HFFc6 (cell line): ENCODE measurements at places on chromosomes 16 and 17.
A peak's percentile ranks its signal among the peaks of the same experiment; 100 is the strongest.

- DNase-seq, result peak; percentile 49
- H3K4me1 ChIP-seq, result peaks cover 34% of the 10 kb centered on the region
- H3K36me3 ChIP-seq, result no peaks in the 10 kb centered on the region
These were observed 12.0 kb upstream of the MEOX1 start for GRCh38 chr17:43673516-43674323.

DNA sequence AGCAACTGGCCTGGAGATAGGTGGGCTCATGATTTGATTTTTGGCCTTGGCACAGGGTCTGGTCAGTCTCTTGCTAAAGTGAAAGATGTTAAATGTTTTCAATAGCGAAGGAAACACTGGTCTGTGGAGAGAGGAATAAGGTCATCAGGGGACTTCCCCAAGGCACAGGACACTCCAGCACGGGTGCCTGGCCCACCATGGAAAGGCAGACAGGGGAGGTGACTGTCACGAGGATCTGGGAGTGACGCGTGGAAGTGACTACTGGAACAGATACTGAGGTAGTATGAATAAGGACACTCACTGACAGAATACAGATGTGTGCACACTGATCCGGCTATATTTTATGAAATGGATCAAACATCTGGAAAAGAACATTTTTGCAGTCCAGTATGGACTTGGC lies 16.7 kb upstream of the ICAM2 start:
- H3K4me1 ChIP-seq, result peaks cover 2% of the 10 kb centered on the region
- no peak for DNase-seq
- peaks cover 4% of the 10 kb centered on the region for H3K36me3 ChIP-seq

DNA sequence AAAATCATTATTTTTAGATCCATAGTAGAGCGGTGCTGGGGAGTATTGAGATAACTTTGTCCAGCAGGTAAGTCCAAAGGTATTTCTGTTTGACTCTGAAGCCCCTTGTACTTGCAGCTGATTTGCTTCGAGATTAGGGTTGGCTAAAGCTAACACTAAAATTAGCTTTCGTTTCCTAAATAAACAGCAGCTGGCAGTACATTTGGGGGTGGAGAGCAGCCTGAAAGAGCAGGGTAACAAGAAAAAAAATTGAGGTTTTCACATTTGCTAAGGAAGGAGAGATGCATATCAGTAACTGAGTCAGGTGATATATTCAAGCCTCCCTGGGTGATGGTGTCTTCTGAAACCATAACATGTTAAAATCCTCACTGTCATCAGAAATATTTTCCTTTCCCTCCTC lies 37.4 kb upstream of the TMC5 start:
- peaks cover 4% of the 10 kb centered on the region for H3K27me3 ChIP-seq
- no peak overlapping the region for H3K4me3 ChIP-seq
- H3K27ac ChIP-seq, result no peak overlapping the region
- H3K4me1 ChIP-seq, result no peaks in the 10 kb centered on the region
- no peak for DNase-seq

DNA sequence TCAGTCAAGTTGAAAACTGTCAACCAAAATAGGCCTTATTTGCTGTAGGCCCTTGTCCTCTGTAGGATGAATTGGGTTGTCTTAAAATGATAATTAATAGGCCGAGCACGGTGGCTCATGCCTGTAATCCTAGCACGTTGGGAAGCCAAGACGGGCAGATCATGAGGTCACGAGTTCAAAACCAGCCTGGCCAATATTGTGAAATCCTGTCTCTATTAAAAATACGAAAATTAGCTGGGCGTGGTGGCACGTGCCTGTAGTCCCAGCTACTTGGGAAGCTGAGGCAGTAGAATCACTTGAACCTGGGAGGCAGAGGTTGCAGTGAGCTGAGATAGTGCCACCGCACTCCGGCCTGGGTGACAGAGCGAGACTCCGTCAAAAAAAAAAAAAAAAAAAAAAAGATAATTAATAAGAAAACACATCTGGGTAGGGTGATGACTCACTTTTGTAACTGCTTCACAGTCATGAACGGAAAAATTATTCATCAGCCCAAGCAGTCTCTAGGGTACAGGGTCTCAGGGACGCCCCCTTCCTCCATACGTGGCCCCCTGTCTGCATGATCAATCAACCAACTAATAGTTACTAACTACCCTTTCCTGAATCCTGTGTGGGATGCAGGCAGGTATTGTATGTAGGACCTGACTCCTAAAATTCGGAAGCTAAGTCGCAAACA lies 137.0 kb upstream of the RCVRN start:
- no peak overlapping the region for H3K27ac ChIP-seq
- H3K36me3 ChIP-seq, result no peaks in the 10 kb centered on the region
- peaks cover 8% of the 10 kb centered on the region for H3K27me3 ChIP-seq
- H3K4me3 ChIP-seq, result no peak overlapping the region

DNA sequence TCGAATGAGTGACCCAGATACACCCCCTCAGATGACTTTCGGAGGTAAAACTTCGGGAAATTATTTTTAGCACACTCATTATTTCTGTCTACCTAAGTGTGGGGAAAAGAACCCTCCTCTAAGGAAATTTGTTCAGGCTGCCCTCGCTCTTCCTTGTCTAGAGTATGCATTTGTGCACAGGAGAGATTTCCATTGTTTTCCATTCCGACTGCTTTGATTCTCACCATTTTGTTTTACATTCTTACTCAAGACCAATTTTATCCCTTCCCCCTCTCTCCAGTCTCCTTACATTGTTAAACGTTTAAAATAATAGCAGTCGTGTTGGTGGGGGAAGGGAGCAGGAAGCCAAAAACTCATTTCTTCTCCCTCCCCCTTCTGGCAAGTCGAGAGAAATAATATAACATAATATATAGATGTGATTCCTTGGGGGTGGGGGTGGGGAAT lies 1.5 kb upstream of the CHD3 start:
- H3K4me3 ChIP-seq, result no peak overlapping the region
- H3K4me1 ChIP-seq, result peaks cover 5% of the 10 kb centered on the region
- H3K36me3 ChIP-seq, result peaks cover 4% of the 10 kb centered on the region; the same call in 1 of the 2 replicates
- no peak overlapping the region for H3K27ac ChIP-seq
- H3K27me3 ChIP-seq, result peaks cover 4% of the 10 kb centered on the region

- H3K4me1 ChIP-seq, result no peaks in the 10 kb centered on the region
- peaks cover 19% of the 10 kb centered on the region for H3K36me3 ChIP-seq
- peaks cover 3% of the 10 kb centered on the region; the same call in 1 of the 2 replicates for H3K27me3 ChIP-seq
These were observed 82.2 kb downstream of the CMC2 start for GRCh38 chr16:80924372-80924978.

GRCh38 chr16:57235128-57236021 lies 9.7 kb upstream of the ARL2BP start:
- H3K4me3 ChIP-seq, result no peak overlapping the region
- peaks cover 40% of the 10 kb centered on the region for H3K36me3 ChIP-seq
- peak overlapping the region; percentile 67 for H3K27ac ChIP-seq
- no peaks in the 10 kb centered on the region; the same call in 1 of the 2 replicates for H3K27me3 ChIP-seq
- H3K4me1 ChIP-seq, result peaks cover 13% of the 10 kb centered on the region

- peaks cover 15% of the 10 kb centered on the region; the same call in 1 of the 2 replicates for H3K36me3 ChIP-seq
- no peak for DNase-seq
- H3K4me1 ChIP-seq, result peaks cover 22% of the 10 kb centered on the region
- no peak overlapping the region for H3K27ac ChIP-seq
- H3K27me3 ChIP-seq, result no peaks in the 10 kb centered on the region; the same call in 1 of the 2 replicates
- H3K4me3 ChIP-seq, result no peak overlapping the region
These were observed 3.8 kb downstream of the MARF1 start for GRCh38 chr16:15639061-15639568.

DNA sequence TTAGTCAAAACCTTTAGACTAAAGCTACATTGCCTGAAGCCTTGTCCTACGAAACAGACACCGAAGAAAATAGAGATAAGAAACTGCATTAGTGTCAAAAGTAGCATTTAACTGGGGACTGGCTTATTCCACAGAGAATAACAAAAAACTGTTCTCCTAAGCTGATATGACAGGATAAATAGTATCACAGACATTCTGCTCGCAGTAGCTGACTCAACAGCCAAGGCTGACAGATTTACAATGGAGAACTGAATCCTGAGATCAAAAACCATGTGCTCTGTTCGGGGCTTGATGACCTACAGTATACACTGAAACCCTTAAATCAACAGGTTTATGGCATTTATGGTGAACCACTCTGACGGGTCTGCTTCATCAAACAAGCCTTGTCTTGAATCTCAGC lies 25.5 kb downstream of the ADAMTS18 start:
- H3K27ac ChIP-seq, result no peak overlapping the region
- no peak overlapping the region for H3K4me3 ChIP-seq
- no peaks in the 10 kb centered on the region for H3K27me3 ChIP-seq
- no peaks in the 10 kb centered on the region for H3K36me3 ChIP-seq
- DNase-seq, result no peak
- no peaks in the 10 kb centered on the region for H3K4me1 ChIP-seq

- H3K27me3 ChIP-seq, result peaks cover 11% of the 10 kb centered on the region
- H3K4me1 ChIP-seq, result peaks cover 14% of the 10 kb centered on the region
- peak overlapping the region; percentile 62 for H3K27ac ChIP-seq
- H3K4me3 ChIP-seq, result no peak overlapping the region
- no peaks in the 10 kb centered on the region for H3K36me3 ChIP-seq
- peak; percentile 70 for DNase-seq
These were observed 26.9 kb downstream of the RGS9 start for GRCh38 chr17:65163990-65164495.

- no peak overlapping the region for H3K4me3 ChIP-seq
- peaks cover 8% of the 10 kb centered on the region; the same call in 1 of the 2 replicates for H3K4me1 ChIP-seq
- no peak overlapping the region for H3K27ac ChIP-seq
- no peaks in the 10 kb centered on the region for H3K36me3 ChIP-seq
These were observed 18.6 kb upstream of the CDH3 start for GRCh38 chr16:68626557-68626956.

DNA sequence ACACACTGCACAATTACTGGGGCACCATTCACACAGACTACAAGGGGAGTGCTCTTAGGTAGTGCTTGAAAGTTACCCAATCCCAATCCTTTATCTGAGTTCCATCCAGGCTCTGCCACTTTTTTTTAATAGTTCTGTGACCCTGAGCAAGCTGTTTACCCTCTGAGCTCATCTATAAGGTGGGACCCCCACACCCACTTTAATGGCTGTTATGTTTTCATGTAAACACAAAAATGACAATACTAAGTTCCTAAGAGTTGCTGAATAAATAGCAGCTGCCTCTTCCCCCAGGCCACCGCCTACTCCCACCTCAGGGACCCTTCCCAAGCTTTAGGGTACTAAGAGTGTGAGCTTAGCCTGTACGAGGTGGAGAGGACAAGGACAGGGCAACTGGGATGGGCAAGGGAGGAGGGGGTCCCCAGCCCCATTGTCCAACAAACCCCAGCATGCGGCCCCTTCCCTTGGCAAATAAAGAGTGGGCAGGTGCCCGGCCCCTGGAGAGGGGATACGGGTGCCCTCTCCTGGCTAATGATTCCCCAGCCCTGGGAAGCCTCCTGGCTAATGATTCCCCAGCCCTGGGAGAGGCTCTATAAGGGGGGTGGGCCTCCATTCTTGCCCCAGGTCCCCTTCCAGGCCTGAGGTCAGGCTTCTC lies 14.6 kb downstream of the SLC13A2 start:
- no peak overlapping the region for H3K27ac ChIP-seq
- H3K27me3 ChIP-seq, result peaks cover 36% of the 10 kb centered on the region
- DNase-seq, result no peak

DNA sequence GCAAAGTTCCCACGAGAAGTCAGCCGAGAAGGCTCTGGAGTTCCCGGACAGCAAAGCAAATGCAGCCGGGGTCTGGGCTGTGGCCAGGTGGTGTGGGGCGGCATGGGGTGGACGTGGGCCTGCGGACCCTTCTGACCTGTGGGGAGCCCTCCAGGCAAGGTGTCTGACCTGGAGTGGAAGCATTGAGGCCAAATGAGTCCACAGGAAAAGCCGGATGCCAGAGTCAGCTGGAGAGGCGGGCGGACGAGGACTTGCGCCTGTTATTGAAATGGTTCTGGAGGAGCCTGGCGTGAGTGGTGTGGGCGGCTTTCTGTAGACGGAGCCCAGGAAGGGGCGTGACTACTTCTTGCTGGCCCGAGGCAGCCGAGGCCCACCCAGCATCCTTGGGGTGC lies 50.5 kb upstream of the ZNF750 start:
- no peak for DNase-seq
- H3K36me3 ChIP-seq, result peaks cover 13% of the 10 kb centered on the region
- peaks cover 30% of the 10 kb centered on the region for H3K4me1 ChIP-seq
- H3K27ac ChIP-seq, result no peak overlapping the region
- no peaks in the 10 kb centered on the region; the same call in none of the 2 replicates for H3K27me3 ChIP-seq

DNA sequence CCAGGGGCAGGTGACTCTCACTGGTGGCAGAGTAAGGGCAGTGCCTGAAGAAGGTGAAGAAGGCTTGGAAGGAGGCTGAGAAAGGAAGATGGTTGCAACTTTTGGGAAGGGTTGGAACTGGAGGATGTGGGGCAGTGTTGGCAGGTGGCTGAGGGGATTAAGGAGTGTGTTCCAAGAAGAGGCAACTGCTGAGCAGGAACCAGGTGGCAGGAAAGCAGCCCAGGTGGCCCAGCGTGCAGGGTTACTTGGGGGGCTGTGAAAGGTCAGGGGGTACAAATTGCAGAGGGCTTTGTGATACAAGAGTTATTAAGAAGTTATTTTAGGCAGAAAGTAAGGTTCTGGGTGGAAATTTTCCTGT lies 28.6 kb downstream of the WSCD1 start:
- H3K27me3 ChIP-seq, result peaks cover 15% of the 10 kb centered on the region
- no peak for DNase-seq
- H3K36me3 ChIP-seq, result no peaks in the 10 kb centered on the region
- H3K4me3 ChIP-seq, result no peak overlapping the region
- no peaks in the 10 kb centered on the region for H3K4me1 ChIP-seq
- H3K27ac ChIP-seq, result no peak overlapping the region

- no peaks in the 10 kb centered on the region for H3K36me3 ChIP-seq
- DNase-seq, result no peak
- no peak overlapping the region for H3K4me3 ChIP-seq
- no peak overlapping the region for H3K27ac ChIP-seq
- peaks cover 1% of the 10 kb centered on the region for H3K27me3 ChIP-seq
These were observed 355.8 kb downstream of the SOX9 start for GRCh38 chr17:72476575-72476986.

GRCh38 chr16:1492923-1493745 lies at the start of gene TELO2:
Gene TELO2 (plus strand): TSS chr16:1493360. CDS start chr16:1494282, 922 bp downstream.
- peak within 1 kb of the TSS; percentile 90 for H3K27ac ChIP-seq
- peak; percentile 55 for DNase-seq
- H3K27me3 ChIP-seq, result peaks cover 3% of the 10 kb centered on the region; the same call in 1 of the 2 replicates
- H3K36me3 ChIP-seq, result no peaks in the 10 kb centered on the region
- H3K4me3 ChIP-seq, result peak within 1 kb of the TSS; percentile 93

DNA sequence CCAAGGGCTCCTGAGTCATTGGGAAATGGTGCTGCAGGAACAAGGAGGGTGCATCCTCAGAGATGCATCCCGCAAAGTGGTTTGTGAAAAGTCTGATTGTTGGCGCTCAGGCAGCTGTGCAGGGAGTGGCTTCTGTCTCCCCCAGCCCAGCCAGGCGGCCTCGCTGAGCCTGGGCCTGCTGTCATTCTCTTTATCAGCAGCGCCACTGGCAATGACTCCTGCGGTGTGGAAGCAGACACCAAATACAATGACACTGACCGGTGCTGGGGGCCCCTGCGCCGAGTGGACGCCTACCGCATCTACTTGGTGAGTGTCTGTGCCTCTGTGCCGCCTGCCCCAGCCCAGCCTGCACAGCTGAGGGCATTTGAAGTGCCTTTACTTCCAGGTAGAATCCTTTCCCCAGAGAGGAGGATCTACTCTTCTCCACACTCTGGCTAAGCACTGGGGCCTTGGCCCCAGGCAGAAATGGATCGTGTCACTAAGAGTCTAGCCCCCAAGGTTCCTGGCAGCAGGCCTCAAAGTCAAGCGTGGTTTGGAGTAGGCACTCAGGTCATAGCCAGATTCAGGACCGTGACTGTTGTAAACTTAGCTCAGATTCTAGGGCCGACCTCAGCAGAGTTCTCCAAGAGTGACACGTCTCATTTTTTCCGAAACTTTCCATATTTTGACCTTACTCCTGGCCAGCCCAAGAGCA lies 19.3 kb upstream of the NAT9 start:
- H3K27me3 ChIP-seq, result peaks cover 2% of the 10 kb centered on the region; the same call in 1 of the 2 replicates
- peaks cover 34% of the 10 kb centered on the region for H3K4me1 ChIP-seq
